Activated effector memory CD4-positive, alpha-beta T cell treated with Interleukin-2 at 50 U/mL for 16 hours (primary cell): ENCODE measurements at places on chromosomes 7 and 10.
A peak's percentile ranks its signal among the peaks of the same experiment; 100 is the strongest.

DNA sequence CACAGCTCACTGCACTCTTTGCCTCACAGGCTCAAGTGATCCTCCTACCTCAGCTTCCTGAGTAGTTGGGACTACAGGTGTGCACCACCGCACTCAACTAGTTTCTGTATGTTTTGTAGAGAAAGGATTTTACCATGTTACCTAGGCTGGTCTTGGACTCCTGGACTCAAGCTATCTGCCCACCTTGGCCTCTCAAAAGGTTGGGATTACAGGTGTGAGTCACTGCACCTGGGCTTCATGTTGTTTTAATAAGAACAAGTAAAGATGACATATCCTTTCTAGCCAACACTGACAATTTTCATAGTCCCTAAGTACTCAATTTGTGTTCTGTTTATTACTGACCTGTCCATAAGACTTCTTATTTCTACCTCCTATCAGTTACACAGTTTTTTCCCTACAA lies 16.8 kb downstream of the SEMA3C start:
- no peak for DNase-seq

- no peak for DNase-seq
Observed at GRCh38 chr10:81570878-81571794, 303.9 kb upstream of the NRG3 start.

DNA sequence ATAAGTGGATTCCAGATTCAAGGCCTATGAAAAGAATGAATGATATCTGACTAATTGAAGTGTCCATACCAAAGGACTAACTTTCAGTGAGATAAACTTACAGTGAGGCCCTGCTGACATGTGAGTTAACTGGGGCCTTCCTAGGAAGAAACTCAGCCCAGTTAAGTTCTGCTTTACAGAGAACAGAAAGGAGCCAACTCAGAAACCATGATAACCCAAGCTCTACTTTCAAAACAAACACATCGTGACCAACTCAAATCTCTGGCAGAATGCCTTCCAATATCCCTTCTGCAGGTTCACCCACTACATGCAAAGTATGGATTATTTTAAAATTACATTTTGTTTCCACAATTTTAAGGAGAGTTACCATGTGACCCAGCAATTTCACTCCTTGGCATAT lies 75.8 kb upstream of the MRLN start:
- no peak for DNase-seq

DNA sequence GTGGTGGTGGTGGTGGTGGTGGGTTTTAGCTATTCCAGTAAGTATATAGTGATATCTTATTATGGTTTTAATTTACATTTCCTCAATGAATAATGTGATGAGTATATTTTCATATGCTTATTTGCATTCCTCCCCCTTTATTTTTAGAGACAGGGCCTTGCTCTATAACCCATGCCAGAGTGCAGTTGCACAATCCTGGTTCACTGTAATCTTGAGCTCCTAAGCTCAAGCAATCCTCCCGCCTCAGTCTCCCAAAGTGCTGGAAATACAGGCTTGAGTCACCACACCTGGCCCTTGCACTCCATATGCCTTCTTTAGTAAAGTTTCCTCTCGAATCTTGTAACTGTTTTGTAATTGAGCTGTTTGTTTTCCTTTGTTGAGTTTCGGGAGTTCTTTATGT lies 577.7 kb upstream of the AUTS2 start:
- no peak for DNase-seq

- DNase-seq: no peak
Observed at GRCh38 chr7:50646069-50646468, 80.9 kb upstream of the DDC start.

DNA sequence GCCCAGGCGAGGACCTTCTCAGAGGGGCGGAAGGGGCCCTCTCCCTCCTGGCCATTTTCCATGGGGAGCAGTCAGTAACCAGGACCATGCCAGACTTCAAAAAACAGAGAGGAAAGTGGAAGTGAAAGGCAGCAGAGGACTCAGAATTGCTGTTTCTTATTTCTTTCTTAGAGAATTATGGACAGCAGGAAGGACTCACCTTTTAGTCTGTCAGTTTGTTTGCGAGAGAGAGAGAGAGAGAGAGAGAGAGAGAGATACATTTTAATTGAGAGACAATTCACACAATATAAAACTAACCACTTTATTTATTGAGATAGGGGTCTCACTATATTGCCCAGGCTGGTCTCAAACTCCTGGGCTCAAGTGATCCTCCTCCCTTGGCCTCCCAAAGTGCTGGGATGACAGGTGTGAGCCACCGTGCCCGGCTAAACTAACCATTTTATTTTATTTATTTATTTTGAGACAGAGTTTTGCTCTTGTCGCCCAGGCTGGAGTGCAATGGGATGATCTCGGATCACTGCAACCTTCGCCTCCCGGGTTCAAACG lies 24.5 kb downstream of the SCD start:
- no peak for DNase-seq

- no peak for DNase-seq
Observed at GRCh38 chr7:101154693-101155102, 422 bp downstream of the AP1S1 start.

GRCh38 chr10:19719284-19719683 lies 96.9 kb upstream of the PLXDC2 start:
- DNase-seq: no peak

GRCh38 chr10:86630079-86630478 lies 24.3 kb upstream of the OPN4 start:
- no peak for DNase-seq

- no peak for DNase-seq
Observed at GRCh38 chr10:61257956-61258496, 195.2 kb downstream of the TMEM26 start.

DNA sequence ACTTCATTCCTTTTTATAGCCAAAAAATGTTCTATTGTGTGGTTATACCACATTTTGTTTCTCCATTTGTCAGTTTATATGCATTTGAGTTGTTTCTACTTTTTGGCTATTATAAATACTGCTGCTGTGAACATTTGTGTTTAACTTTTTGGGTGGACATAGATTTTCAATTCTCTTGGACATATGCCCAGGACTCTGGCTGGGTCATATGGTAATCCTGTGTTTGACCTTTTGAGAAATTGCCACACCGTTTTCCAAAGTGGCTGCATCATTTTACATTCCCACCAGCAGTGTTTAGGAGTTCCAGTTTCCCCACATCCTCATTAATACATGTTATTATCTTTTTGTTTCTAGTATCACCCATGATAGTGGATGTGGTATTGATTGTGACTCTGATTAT lies 39.4 kb downstream of the CSGALNACT2 start:
- no peak for DNase-seq

- DNase-seq: no peak
Observed at GRCh38 chr10:11246752-11247467, 229.2 kb downstream of the CELF2 start.

DNA sequence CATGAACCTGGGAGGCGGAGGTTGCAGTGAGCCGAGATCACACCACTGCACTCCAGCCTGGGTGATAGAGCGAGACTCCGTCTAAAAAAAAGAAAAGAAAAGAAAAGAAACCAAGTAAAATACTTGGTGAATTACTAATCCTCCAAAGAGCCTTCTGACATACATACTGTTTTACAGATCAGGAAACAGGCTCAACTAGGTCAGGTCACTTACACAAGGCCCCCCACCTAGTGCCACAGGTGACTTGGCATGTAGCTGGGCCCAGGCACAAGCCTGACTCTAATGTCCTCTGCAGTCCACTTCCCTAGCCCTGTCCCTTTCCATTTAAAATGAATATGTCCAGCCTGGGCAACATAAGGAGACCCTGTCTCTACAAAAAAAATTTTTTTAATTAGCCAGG lies 157.0 kb downstream of the TPST1 start:
- no peak for DNase-seq

- DNase-seq: no peak
Observed at GRCh38 chr10:22573820-22574569, 140.4 kb downstream of the PIP4K2A start.

- no peak for DNase-seq
Observed at GRCh38 chr7:1424041-1424440, 35.2 kb downstream of the MICALL2 start.

GRCh38 chr7:832968-833424 lies 720 bp downstream of the SUN1 start:
- DNase-seq: no peak

- DNase-seq: no peak
Observed at GRCh38 chr7:143331179-143331801, 15.4 kb downstream of the CLCN1 start.

DNA sequence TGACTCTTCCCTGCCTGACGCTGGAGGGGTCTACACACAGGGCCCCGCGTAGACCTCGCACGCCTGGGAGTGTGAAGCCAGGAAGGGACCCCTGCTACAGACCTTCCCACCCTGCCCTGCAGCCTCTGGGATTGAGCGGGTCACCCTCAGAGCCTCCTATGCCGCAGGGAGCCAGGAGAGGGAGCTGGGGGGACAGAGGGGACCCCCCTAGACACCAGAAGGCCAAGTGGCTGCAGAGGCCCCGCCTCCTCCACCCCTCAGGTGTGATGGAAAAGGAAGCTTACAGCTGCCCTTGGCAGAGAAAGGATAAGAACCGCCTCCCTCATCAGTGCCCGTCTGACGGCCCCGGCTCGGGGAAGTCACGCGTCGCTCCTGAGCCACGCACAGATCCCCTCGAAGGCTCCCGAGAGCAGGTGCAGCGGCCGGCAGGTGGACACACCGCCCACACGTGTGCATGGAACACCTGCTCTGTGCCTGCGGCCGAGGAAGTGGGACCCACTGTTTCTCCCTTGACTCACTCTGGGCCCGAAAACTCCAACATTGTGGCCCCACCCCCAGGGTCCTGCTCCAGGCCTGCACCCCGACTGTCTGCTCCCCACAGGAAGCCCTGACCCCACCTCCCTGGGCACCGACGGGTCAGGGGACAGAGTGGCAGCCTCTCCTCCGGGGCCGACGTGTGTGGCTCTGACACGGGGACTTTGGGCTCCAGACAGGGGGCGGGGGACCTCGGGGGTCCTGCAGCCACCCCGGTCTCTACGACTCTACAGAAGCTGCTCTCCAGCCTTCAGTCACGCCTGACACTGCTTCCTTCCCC lies 73.3 kb downstream of the MICALL2 start:
- DNase-seq: no peak

GRCh38 chr10:90960355-90960814 lies 39.5 kb upstream of the ANKRD1 start:
- no peak for DNase-seq

DNA sequence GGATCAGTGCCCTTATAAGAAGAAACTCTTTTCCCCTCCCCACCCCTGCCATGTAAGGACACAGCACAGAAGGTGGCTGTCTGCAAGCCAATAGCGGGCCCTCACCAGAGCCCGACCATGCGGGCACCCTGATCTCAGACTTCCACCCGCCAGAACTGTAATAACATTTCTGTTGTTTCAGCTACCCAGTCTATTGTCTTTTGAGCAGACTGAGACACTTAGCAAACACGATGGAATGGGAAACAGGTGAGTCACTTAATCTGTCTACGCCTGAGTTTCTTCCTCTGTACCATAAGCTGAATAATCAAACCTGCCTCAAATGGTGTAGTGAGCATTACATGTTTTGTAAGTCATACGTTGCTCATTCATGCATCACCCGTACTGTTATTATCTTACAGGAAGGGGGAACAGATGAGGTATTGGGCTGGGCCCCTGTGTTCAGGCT lies 58.2 kb downstream of the STRA8 start:
- DNase-seq: no peak

GRCh38 chr7:21367081-21367480 lies 60.8 kb upstream of the SP4 start:
- DNase-seq: no peak

DNA sequence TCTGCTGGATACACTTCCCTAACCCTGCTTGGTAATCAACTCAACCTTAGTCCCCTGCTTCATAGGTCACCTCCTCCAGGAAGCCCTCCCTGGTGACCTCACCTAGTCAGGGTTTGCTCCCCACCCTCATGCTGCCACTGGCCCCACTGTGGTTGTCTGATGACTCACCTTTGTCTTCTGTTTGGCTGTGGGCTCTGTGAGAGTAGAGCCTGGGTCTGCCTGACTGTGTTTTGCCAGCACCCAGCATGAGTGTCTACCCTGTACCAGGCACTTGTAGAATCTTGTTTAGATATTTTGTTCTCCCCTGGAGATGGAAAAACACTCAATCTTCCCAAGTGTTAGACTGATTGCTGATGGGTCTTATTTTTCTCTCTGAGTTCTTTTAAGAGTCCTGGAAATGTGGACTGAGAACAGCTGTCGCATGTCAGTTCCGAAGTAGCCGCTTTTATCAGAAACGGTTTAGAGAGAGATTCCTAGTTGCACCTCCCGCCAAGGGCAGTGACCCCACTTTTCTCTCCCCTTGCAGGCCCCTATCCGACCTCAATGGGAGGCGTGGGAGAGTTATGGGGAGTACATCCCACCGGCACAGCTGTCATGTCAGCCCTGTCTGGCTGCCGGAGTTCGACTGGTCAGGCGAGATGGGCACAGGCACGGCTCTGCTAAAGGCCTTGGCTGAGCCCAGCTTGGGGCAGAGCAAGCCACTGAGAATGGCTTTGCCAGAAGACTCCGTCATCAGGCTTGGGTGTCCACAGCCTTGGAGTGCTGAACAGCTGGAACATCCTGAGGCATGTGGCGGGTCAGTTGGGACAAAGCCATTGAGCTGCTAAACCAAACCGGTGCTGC lies 134.3 kb downstream of the GRK5 start:
- DNase-seq: peak; percentile 28

GRCh38 chr7:92808006-92808405 lies 28.4 kb downstream of the CDK6 start:
- no peak for DNase-seq

GRCh38 chr10:4981722-4982471 lies 18.7 kb downstream of the AKR1C1 start:
- DNase-seq: no peak

DNA sequence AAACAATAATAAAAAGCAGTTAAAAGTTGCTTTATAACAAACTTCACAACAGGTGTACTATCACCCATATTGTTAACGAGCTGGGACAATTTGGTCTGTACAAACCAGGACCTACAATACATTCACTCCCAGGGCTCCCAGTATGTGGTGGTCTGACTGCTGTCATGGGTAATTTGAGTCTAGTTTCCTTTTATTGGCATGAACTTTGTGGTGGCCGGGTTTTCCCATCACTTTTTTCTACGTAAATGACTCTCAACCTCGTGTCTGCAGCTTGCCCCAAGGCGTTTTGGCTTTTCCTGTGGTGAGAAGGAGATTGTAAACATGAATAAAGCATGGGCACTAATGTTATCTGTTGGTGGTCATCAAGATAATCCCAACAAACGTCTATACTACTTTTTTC lies 118.7 kb upstream of the CDK6 start:
- DNase-seq: no peak

DNA sequence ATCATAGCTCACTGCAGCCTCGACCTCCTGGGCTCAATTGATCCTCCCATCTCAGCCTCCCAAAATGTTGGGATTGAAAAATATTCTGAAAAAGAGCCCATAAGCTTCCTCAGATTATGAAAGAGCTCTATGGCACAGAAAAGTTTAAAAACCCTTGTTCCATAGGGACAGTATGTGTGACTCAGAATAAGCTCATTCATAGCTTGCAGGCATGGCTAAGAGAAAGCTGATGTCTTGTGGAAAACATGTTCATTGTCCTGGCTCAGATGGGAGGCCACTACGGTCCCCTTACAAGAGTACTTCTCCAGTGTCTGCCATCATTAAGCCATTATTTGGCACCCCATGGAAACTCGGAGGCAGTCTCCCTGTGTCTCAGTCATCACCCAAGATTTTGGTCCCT lies 64.0 kb downstream of the CCDC3 start:
- no peak for DNase-seq
